H1 (cell line): ENCODE measurements at places on chromosomes 11 and 22. TPM values are rescaled to one million over a fixed set of nuclear protein-coding genes. Genes with fewer than 3 reads are reported as not detected.
A peak's percentile ranks its signal among the peaks of the same experiment; 100 is the strongest.

- no peak overlapping the region for H3K4me3 ChIP-seq
- H3K36me3 ChIP-seq: no peaks in the 10 kb centered on the region
- H3K4me1 ChIP-seq: no peaks in the 10 kb centered on the region
- H3K27me3 ChIP-seq: no peaks in the 10 kb centered on the region
- H3K27ac ChIP-seq: no peak overlapping the region
- no peak for DNase-seq
Measured at GRCh38 chr11:126526471-126526870, 171.0 kb downstream of the ST3GAL4 start.

- H3K4me1 ChIP-seq: no peaks in the 10 kb centered on the region
- no peaks in the 10 kb centered on the region for H3K36me3 ChIP-seq
- no peak for DNase-seq
- H3K27ac ChIP-seq: no peak within 1 kb of the TSS
Measured at GRCh38 chr11:2160736-2161259, at the start of gene INS. TSS of gene INS (minus strand) at chr11:2161209. CDS start at chr11:2160971, 238 bp downstream.

DNA sequence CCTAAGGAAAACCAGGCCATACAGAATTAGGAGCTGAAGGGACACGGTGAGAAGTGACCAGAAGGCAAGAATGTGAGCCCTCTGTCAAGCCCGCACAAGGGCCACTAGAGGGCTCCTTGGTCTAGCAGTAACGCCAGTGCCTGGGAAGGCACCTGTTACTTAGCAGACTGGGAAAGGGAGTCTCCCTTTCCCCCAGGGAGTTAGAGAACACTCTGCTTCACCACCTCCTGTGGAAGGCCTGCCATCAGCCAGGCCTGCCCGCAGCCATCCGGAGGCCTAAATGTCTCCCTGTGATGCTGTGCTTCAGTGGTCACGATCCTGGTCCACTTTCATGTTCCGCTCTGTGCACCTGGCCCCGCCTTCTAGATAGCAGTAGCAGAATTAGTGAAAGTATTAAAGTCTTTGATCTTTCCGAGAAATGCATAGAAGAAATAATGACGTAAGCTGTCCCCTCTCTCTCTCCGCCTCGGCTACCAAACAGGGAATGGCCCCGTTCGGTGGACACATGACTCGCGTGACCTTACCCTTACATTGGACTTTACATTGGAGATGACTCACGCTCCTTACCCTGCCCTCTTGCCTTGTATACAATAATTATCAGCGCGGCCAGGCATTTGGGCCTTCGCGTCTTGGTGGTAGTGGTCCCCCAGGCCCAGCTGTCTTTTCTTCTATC lies 10.7 kb upstream of the GSTP1 start:
- no peak overlapping the region for H3K27ac ChIP-seq
- H3K4me1 ChIP-seq: no peaks in the 10 kb centered on the region
- H3K36me3 ChIP-seq: no peaks in the 10 kb centered on the region
- no peak overlapping the region for H3K4me3 ChIP-seq

DNA sequence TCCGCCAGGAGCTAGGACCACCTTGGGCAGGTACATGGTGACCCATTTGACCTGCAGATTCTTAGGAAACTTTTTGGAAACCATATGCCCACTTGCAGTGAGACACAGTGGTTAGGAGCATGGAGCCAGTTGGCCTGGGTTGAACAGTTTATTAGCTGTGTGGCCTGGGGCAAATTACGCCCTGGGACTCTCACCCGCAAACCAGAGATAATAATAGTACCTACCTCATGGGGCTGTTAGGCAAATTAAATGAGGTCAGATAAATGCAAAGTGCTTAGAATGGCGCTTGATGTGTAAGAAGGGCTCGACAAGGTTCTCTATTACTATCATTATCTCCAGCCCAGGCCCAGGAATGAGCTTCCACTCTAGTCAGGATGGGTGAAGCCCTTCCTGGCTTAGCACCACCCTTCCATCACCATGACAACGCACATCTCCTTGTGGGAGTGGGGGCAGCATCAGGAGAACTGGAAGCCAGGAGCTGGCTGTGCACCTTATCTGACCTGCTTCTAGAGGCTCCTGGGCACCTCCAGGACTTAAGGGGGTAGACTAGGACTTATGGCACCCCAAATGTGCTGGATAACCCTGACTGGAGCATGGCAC lies 5.1 kb downstream of the SYT12 start:
- no peak overlapping the region for H3K27ac ChIP-seq
- H3K27me3 ChIP-seq: peaks cover 25% of the 10 kb centered on the region
- peaks cover 7% of the 10 kb centered on the region for H3K4me1 ChIP-seq
- DNase-seq: no peak
- no peak overlapping the region for H3K4me3 ChIP-seq

Gene OR10A4
- total RNA-seq: not detected in 2 replicates

DNA sequence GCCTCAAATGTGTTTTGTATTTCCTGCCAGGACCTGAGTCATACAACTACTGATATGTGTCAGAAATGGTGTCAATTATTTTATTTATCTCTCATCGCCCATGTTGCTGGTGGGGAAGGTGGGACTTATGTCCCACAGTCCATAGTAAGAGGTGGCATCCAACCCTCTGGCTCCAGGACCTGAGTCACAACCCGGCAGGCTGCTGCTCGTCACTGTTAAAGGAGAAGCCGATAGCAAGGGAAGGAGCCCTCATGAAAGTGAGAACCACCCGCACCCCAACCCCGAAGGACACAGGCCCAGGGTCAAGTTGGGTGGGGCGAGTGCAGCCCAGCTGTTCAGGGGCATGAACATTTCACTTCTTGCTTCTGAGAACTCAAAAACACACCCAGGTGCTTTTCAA lies 33.1 kb upstream of the TP53I11 start:
- no peaks in the 10 kb centered on the region for H3K27me3 ChIP-seq
- no peak overlapping the region for H3K4me3 ChIP-seq
- DNase-seq: no peak
- H3K4me1 ChIP-seq: peaks cover 11% of the 10 kb centered on the region
- H3K36me3 ChIP-seq: no peaks in the 10 kb centered on the region

Gene KRTAP5-1
- total RNA-seq: not detected in 2 replicates

DNA sequence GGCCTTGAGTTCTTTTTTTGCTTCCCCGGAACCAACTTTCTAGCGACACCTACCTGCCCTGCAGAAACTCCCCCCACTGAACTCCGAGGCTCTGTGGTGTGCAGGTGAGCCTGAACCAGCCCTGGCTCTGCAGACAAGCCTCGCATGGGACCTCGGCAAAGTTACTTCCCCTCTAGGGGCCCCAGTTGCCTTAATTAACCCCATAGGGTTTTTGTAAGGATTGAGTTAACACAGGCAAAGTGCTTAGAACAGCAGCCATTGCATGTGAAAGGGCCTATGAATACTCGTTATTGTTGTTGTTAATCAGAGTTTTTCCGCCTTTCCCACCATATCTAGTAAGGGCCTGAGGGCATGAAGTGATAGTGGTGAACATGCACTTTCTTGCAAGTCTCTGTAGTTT lies 12.6 kb upstream of the SYT13 start:
- H3K36me3 ChIP-seq: no peaks in the 10 kb centered on the region
- DNase-seq: peak; percentile 53
- peaks cover 3% of the 10 kb centered on the region for H3K4me1 ChIP-seq
- H3K27me3 ChIP-seq: no peaks in the 10 kb centered on the region
- no peak overlapping the region for H3K4me3 ChIP-seq

DNA sequence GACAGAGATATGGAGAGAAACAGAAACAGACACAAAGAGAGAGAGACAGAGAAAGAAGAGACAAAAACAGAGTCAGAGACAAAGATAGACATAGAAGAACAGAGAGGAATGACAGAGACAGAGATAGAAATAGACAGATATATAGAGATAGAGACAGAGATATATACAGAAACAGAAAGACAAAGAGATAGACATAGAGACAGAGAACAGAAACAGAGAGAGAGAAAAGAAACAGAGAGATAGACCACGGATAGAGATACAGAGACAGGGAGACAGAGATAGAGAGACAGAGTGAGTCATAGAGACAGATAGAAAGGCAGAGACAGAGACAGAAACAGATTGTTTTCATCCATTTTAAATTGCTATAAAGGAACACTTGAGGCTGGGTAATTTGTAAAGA lies 12.3 kb upstream of the MPEG1 start:
- H3K36me3 ChIP-seq: no peaks in the 10 kb centered on the region
- no peak overlapping the region for H3K27ac ChIP-seq
- no peaks in the 10 kb centered on the region for H3K4me1 ChIP-seq
- H3K27me3 ChIP-seq: no peaks in the 10 kb centered on the region
- DNase-seq: no peak

DNA sequence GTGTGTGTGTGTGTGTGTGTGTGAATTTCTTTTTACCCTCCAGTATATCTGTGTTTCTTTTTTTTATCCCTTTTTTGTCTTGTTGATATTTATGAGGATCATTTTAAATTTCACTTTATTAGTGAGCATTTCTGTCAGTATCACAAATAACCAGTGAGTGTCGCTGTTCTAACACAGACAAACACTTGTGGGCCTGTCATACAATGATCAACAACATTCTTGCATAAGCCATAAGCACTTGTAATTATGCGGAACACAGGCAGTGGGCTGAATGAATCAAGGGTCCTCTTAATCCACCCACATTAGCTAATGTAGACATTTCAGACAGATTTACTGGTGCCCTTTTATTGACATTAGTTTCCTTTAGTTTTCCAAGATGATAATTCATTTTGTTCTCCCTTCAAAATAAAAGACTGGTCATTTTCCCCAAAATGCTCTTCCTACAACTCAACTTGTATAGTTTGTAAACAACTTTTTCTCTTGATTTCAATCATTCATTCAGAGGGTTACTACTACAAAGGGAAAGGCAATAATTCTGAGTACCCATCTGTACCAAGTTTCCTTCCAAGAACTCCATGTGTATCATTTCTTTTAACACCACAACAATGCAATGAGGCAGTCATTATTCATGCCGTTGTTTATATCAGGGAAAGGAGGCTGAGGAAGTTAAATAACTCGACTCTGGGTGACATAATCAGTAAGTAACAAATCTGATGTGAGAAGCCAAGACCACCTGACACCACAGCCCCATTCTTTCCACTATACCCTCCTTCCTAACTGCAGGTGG lies 34.5 kb upstream of the ANO3 start:
- H3K36me3 ChIP-seq: no peaks in the 10 kb centered on the region
- H3K27me3 ChIP-seq: no peaks in the 10 kb centered on the region
- H3K27ac ChIP-seq: no peak overlapping the region
- DNase-seq: no peak

- H3K27me3 ChIP-seq: no peaks in the 10 kb centered on the region; the same call in 1 of the 2 replicates
- 0 out of 2 replicates have a peak overlapping the region, but pooled peaks have one; percentile 47 for H3K27ac ChIP-seq
- H3K4me3 ChIP-seq: peak overlapping the region; percentile 71
- no peak for DNase-seq
- peaks cover 2% of the 10 kb centered on the region; the same call in 1 of the 2 replicates for H3K4me1 ChIP-seq
- H3K36me3 ChIP-seq: no peaks in the 10 kb centered on the region
Measured at GRCh38 chr22:24011735-24012068, 598 bp downstream of the CABIN1 start.

DNA sequence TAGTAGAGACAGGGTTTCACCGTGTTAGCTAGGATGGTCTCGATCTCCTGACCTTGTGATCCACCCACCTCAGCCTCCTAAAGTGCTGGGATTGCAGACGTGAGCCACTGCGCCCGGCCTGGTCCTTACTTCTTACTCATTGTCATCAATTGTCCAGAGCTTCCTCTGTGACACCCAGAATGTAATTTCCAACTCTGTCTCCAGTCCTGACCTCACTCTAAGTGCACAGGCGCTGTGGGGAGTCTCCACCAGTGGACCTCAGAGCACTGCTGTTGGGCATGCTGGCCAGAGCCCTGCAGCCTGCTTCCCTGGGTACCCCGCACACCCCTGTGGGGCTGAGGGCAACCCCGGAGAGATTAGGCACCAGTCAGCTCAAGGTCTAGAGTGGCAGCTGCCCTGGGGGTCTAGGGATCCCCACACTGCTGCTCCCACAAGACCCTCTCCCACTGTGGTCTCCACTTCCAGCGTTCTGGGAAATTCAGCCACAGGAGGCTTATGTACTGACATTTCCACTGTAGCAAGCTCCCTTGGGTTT lies 1140.3 kb downstream of the TBC1D22A start:
- H3K4me3 ChIP-seq: no peak overlapping the region
- no peaks in the 10 kb centered on the region for H3K27me3 ChIP-seq
- no peaks in the 10 kb centered on the region for H3K4me1 ChIP-seq
- no peak overlapping the region for H3K27ac ChIP-seq

GRCh38 chr22:22759371-22759770 lies 115.0 kb downstream of the GGTLC2 start:
- no peak for DNase-seq
- H3K27me3 ChIP-seq: peaks cover 19% of the 10 kb centered on the region
- no peaks in the 10 kb centered on the region for H3K4me1 ChIP-seq
- no peak overlapping the region for H3K27ac ChIP-seq
- H3K4me3 ChIP-seq: no peak overlapping the region
- no peaks in the 10 kb centered on the region for H3K36me3 ChIP-seq

DNA sequence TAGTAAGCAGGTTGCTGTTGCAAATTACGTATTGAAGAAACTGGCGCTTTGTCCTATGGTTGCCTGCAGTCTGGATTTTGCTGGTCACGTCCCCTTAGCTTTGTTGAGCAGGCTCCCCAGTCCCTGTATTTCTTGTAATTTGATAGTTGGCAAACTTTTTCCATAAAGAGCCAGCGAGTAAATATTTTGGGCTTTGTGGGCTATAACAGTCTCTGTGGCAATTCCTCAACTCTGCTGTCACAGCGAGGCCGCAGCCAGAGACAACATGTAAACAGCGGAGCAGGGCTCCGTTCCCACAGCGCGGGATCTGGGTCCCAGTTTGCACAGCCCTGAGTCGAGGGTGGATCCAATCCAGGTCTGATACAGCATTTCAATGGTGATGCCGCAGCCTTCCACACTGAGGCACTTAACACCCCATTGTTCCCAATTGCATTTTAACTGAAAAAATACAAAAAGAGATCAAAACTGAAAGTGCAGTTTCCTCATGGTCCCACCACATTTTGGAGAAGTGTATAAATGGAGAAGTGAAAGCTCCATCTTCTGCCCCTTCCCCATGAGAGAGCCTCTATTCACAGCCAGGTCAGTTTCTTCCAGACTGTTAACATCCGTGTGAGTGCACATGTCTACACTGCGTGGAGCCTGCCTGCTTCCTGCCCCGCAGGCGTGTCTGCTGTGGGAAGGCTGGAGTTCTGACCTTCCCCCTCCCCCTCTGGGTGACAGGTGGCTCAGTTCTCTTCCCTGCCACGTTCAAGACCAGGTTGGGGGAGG lies 89.1 kb downstream of the RPS6KA4 start:
- no peak overlapping the region for H3K27ac ChIP-seq
- peaks cover 10% of the 10 kb centered on the region for H3K4me1 ChIP-seq
- peaks cover 11% of the 10 kb centered on the region for H3K27me3 ChIP-seq
- no peaks in the 10 kb centered on the region for H3K36me3 ChIP-seq
- no peak overlapping the region for H3K4me3 ChIP-seq

Gene PPME1
- 58.9 and 64.5 TPM in 2 replicates for total RNA-seq

Gene SLC22A8
- not detected in 2 replicates for total RNA-seq

- no peak overlapping the region for H3K27ac ChIP-seq
- H3K4me3 ChIP-seq: no peak overlapping the region
- DNase-seq: no peak
- H3K4me1 ChIP-seq: peaks cover 12% of the 10 kb centered on the region; the same call in 1 of the 2 replicates
- H3K36me3 ChIP-seq: no peaks in the 10 kb centered on the region
Measured at GRCh38 chr11:65384301-65384889, 1.9 kb upstream of the SLC25A45 start.

Gene TREH
- not detected in 2 replicates for total RNA-seq

GRCh38 chr11:10777393-10777793 lies 26.3 kb downstream of the CTR9 start:
- no peaks in the 10 kb centered on the region for H3K4me1 ChIP-seq
- no peak overlapping the region for H3K27ac ChIP-seq
- DNase-seq: no peak
- no peak overlapping the region for H3K4me3 ChIP-seq
- no peaks in the 10 kb centered on the region for H3K27me3 ChIP-seq

GRCh38 chr11:60910711-60911380 lies 3.1 kb upstream of the TMEM109 start:
- no peaks in the 10 kb centered on the region for H3K27me3 ChIP-seq
- peaks cover 12% of the 10 kb centered on the region for H3K4me1 ChIP-seq
- no peak overlapping the region for H3K27ac ChIP-seq
- DNase-seq: no peak

- no peaks in the 10 kb centered on the region for H3K36me3 ChIP-seq
- no peak overlapping the region for H3K4me3 ChIP-seq
- no peaks in the 10 kb centered on the region for H3K4me1 ChIP-seq
Measured at GRCh38 chr11:96229354-96229977, 113.5 kb downstream of the MAML2 start.
